Naive thymus-derived CD4-positive, alpha-beta T cell (primary cell): ENCODE measurements at places on chromosomes 6 and 20.

DNA sequence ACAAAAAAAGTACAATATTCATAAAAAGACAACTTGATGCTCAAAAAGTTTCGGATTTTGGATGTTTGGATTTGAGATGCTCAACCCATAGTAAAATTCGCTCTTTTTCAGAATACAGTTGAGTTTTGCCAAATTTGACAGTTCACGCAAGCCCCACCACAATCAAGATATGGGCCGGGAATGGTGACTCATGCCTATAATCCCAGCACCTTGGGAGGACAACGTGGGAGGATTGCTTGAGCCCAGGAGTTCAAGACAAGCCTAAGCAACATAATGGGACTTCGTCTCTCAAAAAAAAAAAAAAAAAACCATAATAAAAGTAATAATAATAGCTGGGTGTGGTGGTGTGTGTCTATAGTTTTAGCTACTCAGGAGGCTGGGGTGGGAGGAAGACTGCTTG, 51.3 kb downstream of the PHF20 start:
- no peak for DNase-seq

GRCh38 chr6:105099371-105099770, 80.4 kb downstream of the POPDC3 start:
- no peak for DNase-seq

- no peak for DNase-seq
Observed at GRCh38 chr6:129567374-129567773, 142.6 kb downstream of the ARHGAP18 start.

DNA sequence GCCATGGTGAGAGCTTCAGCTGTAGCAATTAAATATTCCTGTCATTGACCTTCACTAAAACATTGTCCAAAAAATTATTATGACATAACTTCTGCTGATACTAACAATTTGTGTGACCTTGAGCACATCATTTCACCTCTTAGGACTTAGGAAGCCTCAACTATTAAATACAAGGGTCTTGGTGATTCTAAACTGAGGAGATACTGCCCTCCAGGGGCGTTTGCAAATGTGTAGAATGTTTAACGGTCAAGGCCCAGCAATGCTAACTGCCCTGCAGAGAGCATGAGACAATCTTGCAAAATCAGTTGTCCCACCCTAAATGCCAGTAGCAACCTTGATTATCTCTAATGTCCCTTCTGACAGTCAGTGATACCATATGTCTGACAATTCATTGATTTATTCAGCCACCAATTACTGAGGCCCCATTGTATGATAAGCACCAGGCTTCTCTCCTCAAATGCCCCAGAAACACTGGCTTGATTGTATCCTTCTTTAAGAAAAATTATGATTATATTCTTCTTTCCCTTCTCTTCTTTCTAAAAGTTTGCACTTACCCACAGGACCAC, 284.1 kb upstream of the PLN start:
- DNase-seq = no peak

DNA sequence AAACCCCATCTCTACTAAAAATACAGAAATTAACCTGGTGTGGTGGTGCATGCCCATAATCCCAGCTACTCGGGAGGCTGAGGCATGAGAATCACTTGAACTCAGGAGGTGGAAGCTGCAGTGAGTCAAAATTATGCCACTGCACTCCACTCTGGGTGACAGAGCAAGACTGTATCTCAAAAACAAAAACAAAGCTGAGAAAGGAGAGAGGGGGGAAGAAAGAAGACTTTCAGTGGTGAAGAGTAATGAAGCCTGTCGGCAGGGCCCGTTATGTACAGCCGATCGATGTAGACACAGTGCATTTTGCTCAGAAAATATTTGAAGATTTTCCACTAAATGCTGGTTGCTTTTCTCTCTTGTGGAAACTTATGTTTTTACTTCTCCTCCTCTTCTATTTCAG, 13.8 kb downstream of the VAPB start:
- DNase-seq = no peak

GRCh38 chr6:195861-196360, 96.4 kb upstream of the DUSP22 start:
- DNase-seq = peak; percentile 59
